Activated CD8-positive, alpha-beta memory T cell treated with anti-CD3 and anti-CD28 coated beads, Interleukin-2, amount 10 ng/mL, durations not matched to agents 7 days and 5 days (primary cell): ENCODE measurements at places on chromosomes 12 and 14. TPM values are rescaled to one million over a fixed set of nuclear protein-coding genes. Genes with fewer than 3 reads are reported as not detected.

Gene AGAP2
- 70.7 TPM for total RNA-seq

Gene GARIN6
- not detected for total RNA-seq

Gene PTPRO
- total RNA-seq, result 0.15 TPM

GRCh38 chr14:77301103-77301502 lies 19.6 kb downstream of the POMT2 start:
- peak; percentile 78 for DNase-seq

- DNase-seq, result peak; percentile 92
These were observed 32.6 kb upstream of the HIF1A start for GRCh38 chr14:61662437-61663311.
